ENCODE measurements at places on chromosomes 5 and 9.

GRCh38 chr5:167658889-167659288 lies 632.6 kb upstream of the WWC1 start:
- no peak for DNase-seq

GRCh38 chr5:155619688-155620087 lies 606.1 kb downstream of the KIF4B start:
- no peak for DNase-seq

GRCh38 chr5:157530226-157530972 lies 45.2 kb downstream of the ADAM19 start:
- DNase-seq = no peak

GRCh38 chr9:136853596-136854112 lies 1.5 kb downstream of the MAMDC4 start:
- DNase-seq = no peak

GRCh38 chr5:87399720-87400119 lies 13.0 kb downstream of the CCNH start:
- DNase-seq = no peak

DNA sequence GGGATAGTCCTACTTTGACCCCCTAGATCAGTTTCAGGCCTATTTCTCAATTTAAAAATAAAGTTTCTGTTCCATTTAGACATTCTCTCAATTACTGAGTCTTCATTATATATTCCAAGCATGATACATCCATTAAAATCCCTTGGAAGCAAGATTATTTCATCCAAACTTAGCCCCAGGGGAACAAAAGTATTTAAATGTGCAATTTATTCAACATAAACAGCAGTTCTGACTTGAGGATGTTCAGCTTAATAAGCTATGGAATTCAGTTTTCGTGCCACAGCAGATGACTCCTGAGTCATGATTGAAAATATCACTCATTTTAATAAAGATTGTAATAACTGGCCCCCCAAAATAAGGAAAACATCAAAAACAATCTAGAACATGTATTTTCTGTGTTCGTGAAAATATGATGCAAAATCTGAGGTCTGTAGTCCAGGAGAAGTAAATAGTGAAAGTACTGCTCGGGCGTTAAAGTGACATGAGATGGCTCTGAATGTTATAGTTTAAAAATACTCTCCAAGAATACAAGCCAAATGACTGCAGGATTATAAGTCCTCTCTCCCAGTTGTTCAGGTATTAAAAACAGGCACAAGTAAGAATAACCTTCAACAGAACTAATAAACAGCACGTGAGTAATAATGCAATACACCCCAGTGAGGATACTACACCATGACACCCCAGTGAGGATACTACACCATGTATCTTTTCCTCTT lies 67.1 kb downstream of the RETREG1 start:
- DNase-seq = no peak

- no peak for DNase-seq
Measured at GRCh38 chr5:19584131-19584530, 403.9 kb downstream of the CDH18 start.

DNA sequence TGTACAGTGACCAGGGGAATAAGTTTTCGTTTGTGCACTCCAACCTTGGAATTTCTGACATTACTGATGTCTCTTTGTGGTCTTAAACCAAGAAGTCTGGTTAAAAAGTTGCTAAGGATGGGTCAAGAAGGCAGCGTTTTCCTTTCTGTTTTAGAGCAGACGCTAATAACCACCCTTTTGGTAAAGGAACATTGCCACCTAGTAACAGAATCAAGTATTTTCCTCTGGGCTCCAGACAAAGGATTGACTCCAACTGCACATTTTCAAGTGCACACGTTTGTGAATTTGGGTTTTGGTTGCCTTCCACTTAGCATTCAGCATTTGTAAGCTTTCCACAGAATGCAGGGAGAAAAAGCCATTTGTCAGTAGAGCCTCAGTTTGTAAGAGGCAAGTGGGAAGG lies 22.2 kb upstream of the CEP78 start:
- DNase-seq = peak; percentile 12

GRCh38 chr5:150254774-150255173 lies 34.8 kb downstream of the CAMK2A start:
- DNase-seq = no peak

- DNase-seq = no peak
Measured at GRCh38 chr9:18699764-18700163, 225.8 kb downstream of the ADAMTSL1 start.

DNA sequence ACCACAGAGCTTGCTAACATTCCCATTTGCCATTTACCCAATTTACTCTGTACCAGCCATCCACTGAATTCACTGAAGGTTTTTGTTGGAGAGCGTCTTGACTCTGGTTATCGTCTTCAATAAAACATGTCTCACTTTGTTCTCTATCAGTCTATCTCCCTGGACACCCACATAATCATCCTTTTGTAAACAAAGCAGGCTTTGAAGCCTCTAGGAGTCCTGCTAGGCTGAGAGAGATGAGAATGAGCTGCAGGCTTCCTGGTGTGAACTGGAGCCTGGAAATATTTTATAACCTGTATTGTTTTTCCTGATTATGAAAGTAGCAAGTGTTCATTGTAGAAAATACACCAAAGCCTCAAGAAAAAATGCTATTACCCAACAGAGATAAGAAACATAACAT lies 140.6 kb upstream of the ZNF366 start:
- DNase-seq = no peak

GRCh38 chr5:83006683-83007283 lies 70.4 kb downstream of the TMEM167A start:
- no peak for DNase-seq

DNA sequence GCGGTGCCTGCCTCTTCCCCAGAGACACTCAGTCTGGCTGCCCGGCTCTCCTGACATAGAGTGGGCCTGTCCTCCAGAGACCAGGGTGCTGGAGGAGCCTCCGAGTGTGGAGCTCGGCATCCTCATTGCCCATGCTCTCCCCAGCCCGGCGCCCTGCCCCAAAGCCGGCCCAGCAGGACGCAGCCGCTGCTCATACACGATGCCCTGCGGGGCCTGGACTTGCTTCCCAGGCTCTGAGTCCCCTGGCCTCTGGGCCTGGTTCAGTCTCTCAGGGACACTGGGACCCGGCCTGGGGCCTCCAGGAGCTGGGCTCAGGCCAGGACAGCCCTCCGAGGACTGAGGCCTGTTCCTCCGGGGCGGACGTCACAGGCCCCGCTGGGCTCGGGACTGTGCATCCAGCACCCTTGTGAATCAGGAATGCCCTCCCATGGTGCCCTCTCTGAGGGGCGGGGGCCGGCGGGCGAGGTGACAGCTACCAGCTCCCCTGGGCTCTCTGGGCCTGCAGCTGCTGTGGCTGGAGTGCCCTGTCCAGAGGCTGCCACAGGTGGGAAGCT lies 23.2 kb downstream of the TPPP start:
- DNase-seq = no peak

DNA sequence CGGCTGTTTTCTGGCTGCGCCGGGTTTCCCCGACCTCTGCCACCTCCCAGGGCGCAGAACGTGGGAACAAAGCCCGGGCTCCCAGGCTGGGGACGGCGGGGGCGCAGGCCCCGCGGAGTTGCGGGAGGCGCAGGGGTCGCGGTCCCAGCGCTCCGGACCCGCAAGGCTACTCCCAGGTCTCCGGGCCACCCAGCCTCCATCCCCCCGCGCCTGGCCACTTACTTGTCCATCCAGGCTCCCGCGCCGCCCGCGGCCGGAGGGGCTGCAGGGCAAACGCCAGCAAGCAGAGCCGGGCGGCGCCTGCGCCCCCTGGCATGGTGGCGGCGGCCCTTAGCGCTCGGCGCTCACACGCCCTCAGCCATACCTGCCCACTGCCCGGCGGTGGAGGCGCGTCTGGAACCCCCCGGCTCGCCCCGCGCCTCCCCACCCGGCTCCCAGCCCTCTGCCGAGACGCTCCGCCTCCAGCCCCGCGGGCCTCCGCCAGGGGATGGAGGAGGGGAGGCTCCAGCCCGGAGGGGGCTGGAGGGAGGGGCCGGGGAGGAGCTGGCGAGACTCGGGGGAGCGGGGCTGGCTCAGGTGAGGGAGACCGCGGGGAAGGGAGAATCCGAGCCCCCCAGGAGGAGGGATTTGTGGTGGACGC lies at the start of gene ADAM19:
TSS of gene ADAM19 (minus strand) at position 395 of the 640 bp plus-strand sequence. CDS start at position 316, 79 bp downstream.
- peak; percentile 55 for DNase-seq

- no peak for DNase-seq
Measured at GRCh38 chr9:76707510-76707909, 56.7 kb upstream of the PCA3 start.

GRCh38 chr5:73454379-73455036 lies 5.9 kb upstream of the FOXD1 start:
- peak; percentile 41 for DNase-seq

- DNase-seq = no peak
Measured at GRCh38 chr9:98482226-98482625, 226.5 kb downstream of the GABBR2 start.

DNA sequence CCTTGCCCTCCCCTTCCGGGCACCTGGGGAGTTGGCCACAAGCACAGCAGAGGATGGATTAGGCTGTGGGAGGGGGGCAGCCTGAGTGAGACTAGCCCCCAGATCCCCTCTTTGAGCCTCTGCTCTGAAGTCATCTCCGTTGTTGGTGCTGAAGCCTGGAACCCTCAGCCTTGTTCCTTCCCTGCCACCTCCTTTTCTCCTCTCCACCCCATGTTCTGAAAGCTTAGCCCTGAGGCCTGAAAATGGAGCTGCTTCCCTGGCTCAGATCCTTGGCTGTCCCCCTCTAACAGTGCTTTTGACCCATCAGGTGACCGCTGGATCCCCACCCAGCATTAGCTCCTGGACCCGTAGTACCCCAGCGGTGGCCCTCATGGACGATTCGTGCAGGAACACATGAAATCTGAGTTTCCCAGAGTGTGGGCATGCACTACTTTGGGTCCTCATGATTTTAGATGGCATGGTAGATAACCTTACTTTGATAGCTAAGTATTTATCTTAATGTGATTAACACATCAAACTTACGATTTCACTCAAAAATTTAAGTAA lies 21.6 kb upstream of the ANGPTL2 start:
- no peak for DNase-seq

GRCh38 chr5:173514661-173515060 lies 101.8 kb downstream of the BOD1 start:
- no peak for DNase-seq

- no peak for DNase-seq
Measured at GRCh38 chr5:1488882-1489680, 34.7 kb downstream of the LPCAT1 start.

GRCh38 chr5:133930813-133931090 lies 37.7 kb downstream of the C5orf15 start:
- DNase-seq = no peak

DNA sequence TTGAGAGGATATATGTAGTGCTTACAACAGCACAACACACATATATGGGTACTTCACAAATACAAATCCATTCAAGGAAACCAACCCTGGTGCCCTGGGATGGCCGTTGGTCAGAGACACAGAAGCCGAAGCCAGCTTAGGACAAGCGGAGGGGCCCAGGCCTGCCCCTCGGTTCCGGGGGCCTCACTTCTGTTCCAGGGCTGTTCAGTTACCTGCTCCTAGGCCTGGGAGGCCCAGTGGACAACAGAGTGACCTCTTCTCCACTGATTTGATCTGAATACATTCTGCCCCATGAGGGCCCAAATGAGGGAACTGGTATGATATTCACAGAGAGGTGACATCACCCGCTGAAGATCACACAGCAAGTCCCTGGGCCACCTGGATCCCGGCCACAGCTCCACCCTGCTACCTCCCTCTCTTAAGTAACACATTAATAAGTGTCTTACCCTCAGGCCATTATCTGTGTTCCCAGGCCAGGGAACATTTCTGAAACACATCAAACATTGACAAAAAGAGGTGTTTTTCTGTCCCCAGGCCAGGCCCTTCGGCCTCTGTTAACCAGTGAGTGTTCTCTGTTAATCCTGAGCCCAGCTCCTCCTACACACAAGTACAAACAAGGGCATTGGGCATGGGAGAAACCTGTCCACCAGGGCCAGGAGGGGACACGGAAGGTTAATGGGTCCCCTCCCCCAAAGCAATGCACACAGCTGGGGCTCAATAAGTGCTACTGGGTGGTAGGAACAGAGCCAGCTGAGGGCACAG lies 4.5 kb upstream of the GRHPR start:
- DNase-seq = no peak

DNA sequence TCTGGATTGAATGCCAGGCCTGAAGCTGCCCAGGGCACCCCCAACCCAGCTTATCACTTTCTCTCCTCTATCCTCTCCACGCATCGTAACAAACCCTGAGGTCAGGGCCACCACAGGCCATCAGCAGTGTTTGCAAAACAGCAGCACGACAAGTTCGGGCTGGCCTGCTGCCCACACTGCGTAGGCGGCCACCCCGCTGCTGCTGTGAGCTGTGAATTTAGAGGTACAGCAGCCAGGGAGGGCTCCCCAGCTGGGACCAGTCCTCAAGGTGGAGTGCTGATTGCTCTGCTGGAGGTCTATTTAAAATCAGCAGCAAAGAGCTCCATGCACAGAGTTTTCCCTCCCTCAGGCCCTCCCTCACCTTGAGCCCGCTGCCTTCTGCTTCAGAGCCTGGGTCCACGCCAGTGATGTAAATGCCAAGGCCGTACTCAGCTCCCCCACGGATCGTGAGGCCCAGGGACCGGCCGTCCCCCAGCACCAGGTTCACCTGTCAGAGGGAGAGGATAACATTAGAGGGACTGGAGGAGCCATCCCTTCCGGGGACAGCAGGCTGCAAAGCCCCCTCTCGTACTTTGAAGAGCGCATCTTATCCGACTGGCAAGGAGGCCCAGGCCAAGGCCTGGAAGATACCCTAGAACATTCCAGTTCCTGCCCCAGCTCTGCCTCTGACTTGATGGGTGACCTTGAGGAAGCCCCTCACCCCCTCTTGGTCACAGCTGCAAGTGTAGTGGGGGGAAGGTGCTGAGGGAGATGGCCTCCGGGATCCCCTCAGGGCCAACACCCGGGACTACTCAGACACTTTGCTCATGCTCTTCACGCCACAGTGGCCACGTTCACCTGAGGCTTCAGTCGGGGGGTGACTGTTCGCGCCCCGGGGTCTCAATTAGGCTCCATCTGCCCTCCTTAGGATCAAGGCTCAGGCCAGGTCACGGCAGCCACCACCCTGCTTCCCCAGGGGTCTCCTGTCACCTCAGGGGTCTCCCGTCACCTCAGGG lies 39.1 kb downstream of the WHRN start:
- DNase-seq = no peak

DNA sequence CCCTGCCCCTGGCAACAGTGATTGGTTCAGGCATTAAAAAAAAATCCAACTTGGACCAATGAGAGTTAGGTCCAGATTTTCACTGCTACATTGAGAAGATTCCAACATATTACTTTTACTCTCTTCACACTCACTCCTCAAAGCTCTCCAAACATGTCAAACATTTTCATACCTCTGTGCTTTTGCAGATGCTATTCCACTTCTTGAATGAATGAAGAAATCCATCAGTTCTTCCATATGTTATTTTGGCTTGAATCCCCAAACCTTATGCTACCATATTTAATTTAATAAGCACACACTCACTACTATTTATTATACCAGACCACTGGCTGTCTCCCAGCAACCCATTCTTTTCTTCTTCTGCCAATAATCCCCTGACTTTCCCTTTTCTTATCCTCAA lies 87.1 kb downstream of the PPP2R2B start:
- no peak for DNase-seq
